ENCODE measurements at places on chromosomes 13 and 19.

GRCh38 chr19:308471-309205 is 17.4 kb upstream of the PLPP2 start:
- no peak for DNase-seq

GRCh38 chr19:32819419-32820400 is 49.9 kb downstream of the SLC7A9 start:
- DNase-seq: no peak

DNA sequence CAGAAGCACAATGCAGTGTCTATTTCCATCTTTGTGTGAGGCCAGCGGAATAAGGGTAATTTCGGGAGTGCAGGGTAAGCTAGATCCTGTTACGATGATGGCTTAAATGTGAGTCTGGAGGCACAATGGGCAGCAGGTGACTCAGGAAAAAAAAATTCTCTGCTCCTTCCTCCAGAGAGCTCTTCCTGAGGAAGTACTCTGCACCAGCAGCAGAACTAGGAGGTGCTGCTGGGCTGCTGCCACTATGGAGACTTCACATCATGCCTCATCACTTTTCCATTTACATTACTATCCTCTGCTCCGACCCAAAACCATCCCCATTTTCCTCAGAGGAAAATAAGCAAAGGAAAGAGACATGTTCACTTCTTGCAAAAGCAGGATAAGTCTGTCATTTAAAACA is 282.0 kb downstream of the DNAJC15 start:
- DNase-seq: no peak

DNA sequence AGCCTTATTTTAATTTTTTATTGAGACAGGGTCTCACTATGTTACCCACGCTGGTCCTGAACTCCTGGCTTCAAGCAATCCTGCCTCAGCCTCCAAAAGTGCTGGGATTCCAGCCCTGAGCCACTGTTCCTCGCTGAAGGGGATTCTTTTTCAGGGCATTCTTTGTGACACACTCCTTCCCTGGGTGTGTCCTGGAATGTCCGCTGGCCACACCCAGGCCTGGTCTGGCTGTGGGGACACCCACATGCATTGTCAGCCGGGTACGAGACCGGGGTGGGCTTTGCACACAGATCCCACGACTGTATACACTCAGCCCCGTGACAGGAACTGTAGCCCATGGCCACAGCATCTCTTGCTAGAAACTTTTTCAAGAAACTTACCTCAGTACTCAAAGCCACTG is 34.4 kb upstream of the GATAD2A start:
- no peak for DNase-seq

DNA sequence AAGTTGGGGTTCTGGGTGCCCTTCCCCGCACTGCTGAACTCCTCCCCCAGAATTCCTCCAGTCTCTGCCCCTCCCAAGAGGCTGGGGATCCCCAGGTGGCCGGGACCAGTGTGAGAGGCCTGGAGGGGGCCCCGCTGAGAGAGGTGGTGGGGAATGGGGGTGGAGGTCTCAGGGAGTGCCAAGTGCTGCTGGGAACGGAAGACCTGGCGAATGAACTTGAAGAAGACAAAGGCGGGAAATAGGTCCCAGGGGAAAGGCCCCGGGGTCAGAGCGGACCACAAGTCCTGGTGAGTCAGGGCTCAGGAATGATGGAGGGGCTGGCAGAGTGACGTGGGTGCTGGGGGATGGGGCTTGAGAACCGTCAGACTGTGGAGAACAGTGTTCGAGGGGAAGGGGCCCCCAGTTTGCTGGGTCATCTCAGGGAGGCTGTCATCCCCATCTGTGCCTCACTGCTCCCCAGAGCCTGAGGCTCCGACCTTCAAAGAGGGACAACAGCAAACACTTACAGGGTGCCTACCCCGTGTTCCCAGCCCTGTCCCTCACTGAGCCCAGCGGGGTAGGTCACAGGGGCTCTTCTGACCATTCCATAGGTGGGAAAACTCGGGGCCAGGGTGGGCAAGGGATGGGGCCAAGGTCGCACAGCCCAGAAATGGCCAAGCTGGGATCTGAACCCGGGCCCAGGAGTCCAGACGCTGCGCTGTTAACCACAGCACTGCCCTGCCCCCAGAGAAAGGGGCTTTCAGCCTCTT is 16.0 kb upstream of the SEMA6B start:
- peak; percentile 88 for DNase-seq

DNA sequence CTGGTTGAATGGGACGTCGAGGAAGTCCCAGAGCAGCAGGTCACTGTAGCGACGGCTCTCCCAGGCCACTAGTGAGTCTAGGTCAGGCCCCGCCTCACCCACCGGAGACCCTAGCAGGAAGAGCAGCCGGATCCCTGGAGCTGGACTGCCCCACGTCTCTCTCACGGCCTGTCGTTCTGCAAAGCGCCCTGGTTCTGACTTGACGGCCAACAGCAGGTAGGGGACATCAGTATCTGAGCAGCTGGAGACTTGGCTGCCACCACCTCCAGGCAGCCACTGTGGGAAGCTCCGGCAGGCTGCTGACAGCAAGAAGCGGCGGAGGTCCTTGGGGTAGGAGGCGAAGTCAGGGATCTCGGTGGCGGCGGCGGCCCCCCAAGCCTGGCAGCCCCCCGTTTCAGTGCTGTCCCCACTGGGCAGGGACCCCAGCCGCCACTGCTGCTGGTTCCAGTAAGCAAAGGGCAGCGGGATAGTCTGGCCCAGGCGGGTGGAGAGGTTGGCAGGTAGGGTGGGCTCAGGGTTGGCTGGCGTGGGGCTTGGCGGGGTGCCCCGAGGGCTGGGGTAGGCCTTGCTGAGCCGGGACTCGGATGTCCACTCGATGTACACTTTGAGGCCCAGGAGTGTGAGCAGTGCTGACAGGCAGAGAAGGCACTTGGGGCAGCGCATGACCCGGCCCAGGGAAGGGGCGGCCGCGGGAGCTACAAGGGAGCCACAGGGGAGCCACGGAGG is 895 bp downstream of the B3GNT8 start:
- no peak for DNase-seq

DNA sequence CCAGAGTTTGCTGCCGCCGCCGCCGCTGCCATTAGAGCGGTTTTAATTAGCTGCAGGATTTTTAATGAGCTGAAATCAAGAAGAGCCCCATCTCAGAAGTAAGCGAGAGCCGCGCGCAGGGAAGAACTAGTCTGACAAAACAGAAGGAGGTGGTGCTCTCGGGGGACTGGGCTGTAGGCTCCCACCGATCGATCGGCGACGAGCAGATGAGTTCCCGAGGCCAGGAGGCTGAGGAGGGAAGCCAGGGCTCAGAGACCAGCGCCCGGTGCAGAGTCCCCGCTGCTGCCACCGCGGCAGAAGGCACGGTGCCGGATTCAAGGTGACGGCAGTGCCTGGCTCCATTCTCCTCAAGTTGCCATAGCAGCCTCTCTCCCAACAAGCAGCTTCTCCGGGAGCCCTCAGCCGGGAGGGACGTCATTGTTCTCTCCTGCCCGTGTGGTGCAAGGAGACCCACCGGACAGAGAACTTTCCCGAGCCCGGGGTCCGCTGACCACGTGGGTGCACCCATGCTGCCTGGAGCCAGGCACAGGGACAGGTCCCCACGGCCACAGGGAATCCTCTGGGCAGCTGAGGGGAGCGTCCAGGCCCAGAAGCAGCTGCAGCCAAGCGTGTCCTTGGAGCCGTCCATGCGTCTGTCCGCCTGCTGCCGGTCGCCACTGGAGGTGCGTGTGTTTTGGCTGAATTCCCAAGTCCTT is 62.9 kb downstream of the CHST8 start:
- no peak for DNase-seq

DNA sequence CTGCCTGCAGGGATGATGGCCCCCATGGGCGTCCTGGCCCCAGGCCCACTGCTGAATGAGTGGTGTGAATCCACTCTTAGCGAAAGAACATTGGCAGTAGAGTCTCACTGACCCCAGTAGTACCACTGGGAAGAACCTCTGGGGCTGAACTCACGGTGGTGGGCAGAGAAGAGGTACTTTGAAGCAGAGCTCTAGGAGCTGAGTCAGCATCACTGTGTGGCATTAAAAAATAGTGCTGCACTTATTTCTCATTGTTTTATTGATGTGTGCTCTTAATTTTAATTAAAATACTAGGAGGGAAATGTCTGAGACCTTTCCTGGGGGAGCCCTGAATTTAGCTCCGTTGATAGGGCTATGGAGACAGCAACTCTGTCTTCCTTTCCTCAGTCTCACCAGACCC is 61.3 kb downstream of the CBY2 start:
- no peak for DNase-seq

DNA sequence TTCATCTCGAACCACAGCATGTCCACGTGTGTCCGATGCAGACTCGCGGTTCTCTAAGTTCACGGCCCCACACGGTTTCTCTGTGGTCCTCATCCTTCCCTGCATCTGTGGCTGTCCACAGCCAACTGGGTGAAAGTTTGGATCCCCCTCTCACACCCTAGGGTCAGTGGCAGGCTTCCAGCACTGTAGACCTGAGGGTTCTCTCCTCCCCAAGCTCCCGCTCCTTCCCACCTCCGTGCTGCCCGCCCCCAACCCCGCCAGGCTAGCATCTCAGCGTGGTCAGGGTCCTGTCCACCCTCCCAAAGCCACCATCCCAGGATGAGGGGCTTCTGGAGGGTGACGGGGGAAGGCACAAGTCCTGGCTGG is 3.0 kb downstream of the ANGPTL4 start:
- DNase-seq: peak; percentile 32

DNA sequence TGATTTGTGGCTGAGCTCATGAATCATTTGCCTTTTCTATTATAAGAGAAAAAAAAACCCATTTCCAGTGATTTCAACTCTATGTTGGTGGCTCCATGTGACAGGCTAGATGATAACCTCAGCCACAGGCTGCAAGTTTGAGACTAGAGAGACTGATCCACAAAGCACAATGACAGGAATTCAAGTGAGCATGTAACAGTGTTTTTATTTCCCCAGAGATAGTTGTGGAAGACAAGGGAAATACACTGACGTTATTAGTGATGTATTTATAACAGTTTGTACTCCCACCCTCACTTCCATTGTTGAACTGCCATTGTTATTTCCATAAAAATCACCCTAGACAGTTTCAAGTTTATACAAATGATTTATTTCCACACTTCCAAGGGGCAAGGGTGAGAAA is 27.9 kb upstream of the EDNRB start:
- no peak for DNase-seq

All from NB4 (cell line).